ENCODE measurements at places on chromosomes 7 and 10.
A peak's percentile ranks its signal among the peaks of the same experiment; 100 is the strongest.

DNA sequence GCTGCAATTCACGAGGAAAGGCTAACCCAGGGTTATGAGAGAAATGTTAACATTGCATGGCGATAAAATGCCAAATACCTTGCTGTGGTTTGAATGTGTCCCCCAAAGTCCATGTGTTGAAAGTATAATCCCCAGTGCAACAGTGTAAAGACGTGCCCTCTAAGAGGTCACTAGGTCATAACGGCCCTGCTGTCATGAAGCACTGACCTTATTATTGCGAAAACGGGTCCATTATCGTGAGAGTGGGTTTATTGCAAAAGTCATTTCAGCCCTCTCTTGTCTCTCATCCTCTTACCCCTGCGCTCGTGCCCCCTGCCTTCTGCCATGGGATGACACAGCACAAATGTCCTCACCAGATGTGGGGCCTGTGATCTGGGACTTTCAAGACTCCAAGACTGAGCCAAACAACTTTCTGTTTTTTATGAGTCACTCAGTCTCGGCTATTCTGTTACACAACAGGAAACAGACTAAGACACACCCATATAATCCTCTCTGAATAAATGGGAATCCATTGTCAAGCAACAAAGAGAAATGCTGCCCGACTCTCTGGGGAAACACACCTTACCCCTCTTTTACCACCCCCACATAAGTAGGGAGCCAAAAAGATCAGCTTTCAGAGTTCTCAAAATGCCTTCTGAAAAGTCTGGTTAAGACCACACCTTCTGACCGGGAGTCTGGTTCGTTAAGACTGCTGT is 73.1 kb upstream of the UCN3 start:
- peaks cover 76% of the 10 kb centered on the region for H3K4me1 ChIP-seq
- peak; percentile 61 for DNase-seq
- peak overlapping the region; percentile 95 for H3K27ac ChIP-seq
- peak overlapping the region; percentile 94 for H3K4me3 ChIP-seq
- H3K36me3 ChIP-seq: peaks cover 3% of the 10 kb centered on the region

- no peak for DNase-seq
- H3K27me3 ChIP-seq: no peaks in the 10 kb centered on the region
- H3K36me3 ChIP-seq: no peaks in the 10 kb centered on the region
- no peak overlapping the region for H3K4me3 ChIP-seq
- no peak overlapping the region for H3K27ac ChIP-seq
Measured at GRCh38 chr7:142140401-142140959, 29.0 kb downstream of the MGAM2 start.

GRCh38 chr7:69883399-69883891 is 285.2 kb downstream of the AUTS2 start:
- DNase-seq: no peak
- H3K4me3 ChIP-seq: no peak overlapping the region
- no peaks in the 10 kb centered on the region for H3K4me1 ChIP-seq

DNA sequence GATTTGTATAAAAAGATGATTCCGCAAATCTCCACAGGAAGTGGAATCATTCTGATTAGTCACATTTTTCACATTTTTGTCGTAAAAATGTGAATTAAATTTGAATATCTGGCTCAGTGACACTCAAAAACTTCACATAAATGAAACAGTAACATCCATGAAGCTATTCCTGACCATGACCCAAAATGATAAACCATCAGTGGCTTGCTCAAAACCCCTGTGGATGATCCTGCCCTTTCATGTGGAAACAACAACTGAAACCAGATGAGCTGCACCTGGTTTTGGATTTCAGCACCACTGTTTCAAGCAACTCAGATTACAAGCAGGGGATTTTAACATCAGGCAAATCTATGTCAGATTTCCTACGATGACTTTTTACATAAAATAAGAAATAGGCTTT is 80.3 kb downstream of the AMPH start:
- H3K4me3 ChIP-seq: no peak overlapping the region
- H3K36me3 ChIP-seq: no peaks in the 10 kb centered on the region
- H3K4me1 ChIP-seq: no peaks in the 10 kb centered on the region
- no peak overlapping the region for H3K27ac ChIP-seq
- no peak for DNase-seq

DNA sequence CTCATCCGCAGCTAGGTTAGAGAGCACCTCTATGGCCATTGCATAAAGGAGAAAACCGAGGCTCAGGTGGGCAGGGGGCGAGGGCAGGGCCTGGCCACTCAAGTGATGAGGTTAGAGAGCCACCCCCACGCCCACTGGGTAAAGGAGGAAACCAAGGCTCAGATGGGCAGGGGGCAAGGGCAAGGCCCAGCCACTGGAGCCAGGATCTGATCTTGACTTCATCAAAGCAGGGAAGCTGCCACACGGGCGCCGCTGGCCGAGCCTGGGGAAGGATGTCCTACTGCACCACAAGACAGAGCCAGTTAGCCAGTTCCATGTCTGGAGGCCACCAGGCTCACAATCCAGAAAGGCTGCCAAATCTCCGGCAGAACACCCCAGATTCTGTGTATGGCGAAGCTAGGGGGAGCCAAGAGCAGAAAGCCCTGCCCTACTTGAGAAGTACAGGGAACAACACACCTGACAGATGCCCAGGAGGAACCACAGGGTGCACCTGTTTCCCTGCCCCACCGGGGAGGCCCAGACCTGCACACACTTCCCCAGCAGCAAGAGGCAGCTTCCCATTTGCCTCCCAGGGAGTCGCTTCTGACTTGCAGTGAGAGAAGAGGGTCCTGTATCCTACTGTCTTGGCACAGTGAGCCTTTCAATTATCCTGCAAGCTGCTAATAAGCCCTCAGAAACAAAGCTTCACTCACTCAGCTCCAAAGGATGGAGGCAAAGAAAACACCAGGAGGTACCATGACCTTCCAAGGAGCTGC is 101.9 kb downstream of the TNS3 start:
- H3K4me1 ChIP-seq: peaks cover 33% of the 10 kb centered on the region
- peak overlapping the region; percentile 15 for H3K4me3 ChIP-seq
- no peak overlapping the region for H3K27ac ChIP-seq
- no peak for DNase-seq

GRCh38 chr7:151470711-151471110 is 30.8 kb upstream of the CRYGN start:
- no peak for DNase-seq
- H3K4me3 ChIP-seq: no peak overlapping the region
- H3K27ac ChIP-seq: no peak overlapping the region

- no peak for DNase-seq
- H3K4me1 ChIP-seq: no peaks in the 10 kb centered on the region
- no peak overlapping the region for H3K27ac ChIP-seq
- no peak overlapping the region for H3K4me3 ChIP-seq
- H3K36me3 ChIP-seq: peaks cover 2% of the 10 kb centered on the region
- H3K27me3 ChIP-seq: peaks cover 30% of the 10 kb centered on the region
Measured at GRCh38 chr10:46536171-46536570, 20.3 kb downstream of the GPRIN2 start.

GRCh38 chr7:16223963-16224707 is 197.2 kb downstream of the CRPPA start:
- peak overlapping the region; percentile 55 for H3K4me3 ChIP-seq
- H3K27ac ChIP-seq: no peak overlapping the region
- H3K4me1 ChIP-seq: no peaks in the 10 kb centered on the region
- H3K36me3 ChIP-seq: no peaks in the 10 kb centered on the region
- peak; percentile 26 for DNase-seq

DNA sequence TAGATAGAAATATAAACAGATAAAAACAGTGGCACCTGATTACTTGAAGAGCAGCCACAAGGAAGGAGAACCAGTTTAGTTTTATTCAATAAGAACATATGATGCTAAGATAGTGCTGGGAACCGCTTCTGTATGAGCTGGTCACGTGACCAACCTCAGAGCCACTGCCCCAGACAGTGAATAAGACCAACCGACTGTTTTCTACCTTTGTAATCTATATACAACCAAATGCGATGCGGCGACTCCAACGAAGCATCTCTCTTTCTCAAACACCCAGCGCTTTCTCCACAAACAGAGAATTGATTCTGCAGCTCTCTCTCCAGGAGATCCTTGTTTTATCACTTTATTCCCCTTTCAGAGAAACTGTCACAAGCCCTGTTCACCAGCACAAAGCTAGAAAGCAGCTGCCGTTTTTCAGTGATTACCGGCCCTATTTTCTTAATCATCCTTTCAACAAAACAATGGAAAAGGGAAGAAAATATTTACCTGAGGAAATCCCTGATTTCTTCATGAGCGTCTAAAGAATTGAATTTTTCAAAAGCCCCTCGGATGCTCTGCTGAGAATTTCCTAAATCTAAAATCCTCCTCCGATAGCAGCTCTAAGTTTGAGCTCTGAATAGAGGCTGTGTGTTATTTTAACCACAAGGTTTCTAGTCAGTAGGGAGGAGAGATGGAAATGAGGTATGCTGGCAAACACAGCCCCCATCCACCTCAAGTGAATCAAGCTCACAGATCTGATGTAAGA is 55.7 kb upstream of the JCAD start:
- no peaks in the 10 kb centered on the region for H3K36me3 ChIP-seq
- no peak overlapping the region for H3K4me3 ChIP-seq
- H3K27ac ChIP-seq: no peak overlapping the region
- peaks cover 6% of the 10 kb centered on the region for H3K27me3 ChIP-seq

DNA sequence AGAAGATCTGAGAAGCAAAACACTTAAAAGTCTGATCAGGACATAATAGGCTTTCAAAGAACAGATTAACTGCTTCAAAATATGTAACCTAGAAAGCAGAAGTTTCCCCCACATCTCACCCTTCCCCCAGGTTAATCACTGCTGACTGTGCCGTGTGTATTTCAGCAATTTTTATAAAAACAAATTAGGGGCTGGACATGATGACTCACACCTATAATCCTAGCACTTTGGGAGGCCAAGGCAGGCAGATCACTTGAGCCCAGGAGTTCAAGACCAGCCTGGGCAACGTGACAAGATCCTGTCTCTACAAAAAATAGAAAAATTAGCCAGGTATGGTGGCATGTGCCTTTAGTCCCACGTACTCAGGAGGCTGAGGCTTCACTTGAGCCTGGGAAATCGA is 67.6 kb upstream of the GATA3 start:
- no peak for DNase-seq
- no peaks in the 10 kb centered on the region for H3K4me1 ChIP-seq
- H3K36me3 ChIP-seq: peaks cover 3% of the 10 kb centered on the region
- H3K4me3 ChIP-seq: no peak overlapping the region
- H3K27me3 ChIP-seq: no peaks in the 10 kb centered on the region

DNA sequence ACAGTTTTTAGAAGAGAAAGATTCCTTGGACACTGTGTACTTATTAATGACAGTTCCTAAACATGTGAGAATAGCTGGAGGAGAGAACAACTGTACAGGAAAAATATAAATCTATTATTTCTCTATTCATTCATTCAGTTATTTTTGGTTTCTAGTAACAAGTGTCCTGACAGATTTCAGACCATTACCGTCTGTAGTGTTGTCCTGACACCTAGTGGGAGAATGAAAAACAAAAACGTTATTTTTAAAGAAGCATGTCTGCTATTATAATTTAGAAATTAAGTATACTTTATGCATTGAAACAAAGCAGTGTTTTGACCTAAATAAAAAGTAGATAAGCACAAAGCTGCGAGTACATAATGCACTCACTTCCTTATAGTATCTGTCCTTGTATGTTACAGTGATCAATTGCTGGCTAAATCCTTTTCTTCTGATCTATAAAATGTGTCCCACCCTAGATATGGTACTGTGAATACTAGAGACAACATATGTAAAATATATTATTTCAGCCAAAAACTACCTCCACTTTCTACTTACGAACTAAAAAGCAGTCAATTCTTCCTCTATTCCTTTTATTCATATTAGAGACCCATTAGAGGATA is 575.6 kb downstream of the ARL4A start:
- no peak for DNase-seq
- no peak overlapping the region for H3K4me3 ChIP-seq
- no peaks in the 10 kb centered on the region for H3K36me3 ChIP-seq
- H3K27ac ChIP-seq: no peak overlapping the region

- no peak overlapping the region for H3K4me3 ChIP-seq
- no peak for DNase-seq
- no peaks in the 10 kb centered on the region for H3K36me3 ChIP-seq
Measured at GRCh38 chr10:48749254-48749787, 64.6 kb downstream of the WDFY4 start.

GRCh38 chr7:79159040-79159664 is 294.3 kb downstream of the MAGI2 start:
- no peak overlapping the region for H3K27ac ChIP-seq
- DNase-seq: no peak
- H3K4me1 ChIP-seq: no peaks in the 10 kb centered on the region
- no peak overlapping the region for H3K4me3 ChIP-seq

DNA sequence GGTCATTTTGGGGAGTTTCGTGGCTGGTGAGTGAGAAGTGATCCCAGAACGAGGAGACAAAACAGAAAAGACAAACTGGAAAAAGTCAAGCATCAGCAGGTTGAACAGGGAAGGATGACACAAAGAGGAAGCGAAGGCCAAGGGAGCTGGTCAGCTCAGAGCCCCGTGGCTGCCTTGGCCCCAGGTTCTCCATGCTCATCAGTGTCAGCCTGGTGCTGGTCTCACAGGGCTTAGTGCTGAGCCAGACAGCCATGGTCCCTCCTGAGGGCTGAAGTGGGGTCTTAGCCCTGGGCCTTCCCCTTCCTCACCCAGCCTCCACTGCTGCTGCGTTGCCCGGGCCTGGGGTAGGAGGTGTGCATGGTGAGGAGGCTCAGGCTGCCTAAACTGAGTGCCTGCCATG is 183.6 kb downstream of the PFKFB3 start:
- no peaks in the 10 kb centered on the region for H3K27me3 ChIP-seq
- H3K27ac ChIP-seq: no peak overlapping the region
- peaks cover 48% of the 10 kb centered on the region for H3K4me1 ChIP-seq
- DNase-seq: no peak
- peaks cover 49% of the 10 kb centered on the region for H3K36me3 ChIP-seq

GRCh38 chr7:9778367-9778766 is 1195.3 kb upstream of the PHF14 start:
- no peak overlapping the region for H3K27ac ChIP-seq
- no peak for DNase-seq

DNA sequence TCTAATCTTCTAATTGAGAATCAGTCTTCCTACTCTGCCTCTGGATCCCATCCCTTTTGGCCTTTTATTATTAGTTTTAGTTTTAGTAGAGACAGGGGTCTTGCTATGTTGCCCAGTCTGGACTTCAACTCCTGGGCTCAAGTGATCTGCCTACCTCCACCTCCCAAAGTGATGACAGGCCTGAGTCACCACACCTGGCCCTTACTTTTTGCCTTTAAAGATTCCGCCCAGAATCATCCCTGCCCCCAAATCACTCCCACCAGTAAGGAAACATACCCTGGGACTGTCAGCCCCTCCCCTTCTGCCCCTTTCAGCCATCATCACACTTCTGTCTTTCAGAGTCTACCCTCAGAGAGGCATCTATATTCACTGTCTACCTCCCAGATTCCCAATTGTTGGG is 18.7 kb downstream of the KPNA7 start:
- H3K4me3 ChIP-seq: no peak overlapping the region
- no peak overlapping the region for H3K27ac ChIP-seq
- no peak for DNase-seq
